ENCODE measurements at places on chromosomes 1 and 21. TPM values are rescaled to one million over a fixed set of nuclear protein-coding genes. Genes with fewer than 3 reads are reported as not detected.

Gene CFAP107
- not detected for total RNA-seq

Gene DPT
- 15.9 TPM for total RNA-seq

DNA sequence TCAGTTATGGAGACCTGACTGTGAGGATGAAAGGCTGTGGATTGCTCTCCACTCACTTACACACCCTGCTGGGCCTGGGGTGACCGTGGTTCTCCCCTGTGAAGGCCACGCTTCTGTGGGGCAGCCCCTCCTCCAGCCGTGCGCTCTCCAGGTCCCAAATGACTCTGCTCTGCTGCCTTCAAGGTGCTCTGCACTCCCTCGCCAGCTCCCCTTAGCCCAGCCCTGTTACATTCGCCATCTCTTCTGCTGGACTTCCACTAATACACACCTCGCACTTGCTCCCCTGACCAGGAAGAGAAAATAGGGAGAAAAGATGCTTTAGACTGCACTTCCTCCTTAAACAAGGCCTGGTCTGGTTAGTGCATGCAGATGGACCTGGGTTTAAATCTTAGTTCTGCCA, 24.6 kb downstream of the OPTC start:
- DNase-seq = no peak

DNA sequence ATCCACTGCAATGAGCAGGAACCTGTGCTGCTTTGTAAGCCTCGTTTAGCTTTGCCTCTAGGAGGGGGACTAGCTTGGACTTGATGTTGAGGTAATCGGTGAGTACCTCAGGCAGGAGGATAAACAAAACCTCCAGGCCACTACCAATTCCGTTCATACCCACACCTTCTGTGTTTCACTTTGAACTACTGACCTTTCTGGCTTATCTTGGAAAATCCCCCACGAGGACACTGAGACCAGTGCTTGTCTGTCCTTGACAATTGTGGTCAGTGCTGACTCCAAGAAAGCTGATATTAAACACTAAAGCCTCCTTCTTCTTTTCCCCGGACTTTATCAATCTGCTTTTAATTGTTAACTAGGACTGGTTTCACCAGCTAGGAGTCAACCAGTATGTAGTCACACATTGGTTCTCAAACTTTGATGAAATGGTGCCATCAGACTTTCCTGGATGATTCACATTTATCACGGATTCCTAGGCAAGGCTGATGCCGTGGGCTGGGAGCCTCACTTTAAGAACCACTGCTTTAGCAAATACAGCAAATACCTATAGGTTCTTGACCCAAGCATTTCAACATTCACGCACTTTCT, 52.7 kb downstream of the TGFB2 start:
- DNase-seq = no peak

DNA sequence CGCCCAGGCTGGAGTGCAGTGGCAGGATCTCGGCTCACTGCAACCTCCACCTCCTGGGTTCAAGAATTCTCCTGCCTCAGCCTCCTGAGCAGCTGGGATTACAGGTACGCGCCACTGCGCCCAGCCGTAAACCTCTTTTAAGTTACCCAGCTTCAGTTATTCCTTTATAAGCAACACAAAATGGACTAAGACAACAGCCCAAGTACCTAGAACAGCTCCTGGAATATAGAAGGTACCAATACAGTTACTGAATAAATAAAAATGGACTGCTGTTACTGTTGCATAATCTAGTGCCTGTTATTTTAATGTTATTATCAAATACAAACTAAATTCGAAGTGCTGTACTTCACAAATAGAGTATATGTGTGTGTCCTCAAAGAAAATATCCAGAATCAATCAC, 17.1 kb downstream of the RNF115 start:
- DNase-seq = no peak

DNA sequence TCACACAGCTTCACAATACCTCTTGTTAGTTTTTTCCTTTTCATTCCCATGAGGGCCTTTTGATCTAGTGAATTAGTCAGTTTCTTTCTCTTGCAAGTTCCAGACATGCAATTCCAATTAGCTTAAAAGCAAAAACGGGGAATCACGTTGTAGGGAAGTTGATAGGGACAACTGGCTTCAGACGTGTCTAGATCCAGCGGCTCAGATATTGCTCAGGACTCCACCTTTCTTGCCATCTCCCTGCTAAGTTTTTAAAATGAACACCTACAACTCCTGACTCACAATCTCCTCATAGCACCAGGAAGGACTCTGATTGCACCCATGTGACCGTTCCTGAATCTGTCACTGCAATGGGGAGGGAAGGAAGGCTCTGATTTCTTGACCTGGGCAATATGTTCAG, 63.8 kb upstream of the ARHGAP29 start:
- no peak for DNase-seq

DNA sequence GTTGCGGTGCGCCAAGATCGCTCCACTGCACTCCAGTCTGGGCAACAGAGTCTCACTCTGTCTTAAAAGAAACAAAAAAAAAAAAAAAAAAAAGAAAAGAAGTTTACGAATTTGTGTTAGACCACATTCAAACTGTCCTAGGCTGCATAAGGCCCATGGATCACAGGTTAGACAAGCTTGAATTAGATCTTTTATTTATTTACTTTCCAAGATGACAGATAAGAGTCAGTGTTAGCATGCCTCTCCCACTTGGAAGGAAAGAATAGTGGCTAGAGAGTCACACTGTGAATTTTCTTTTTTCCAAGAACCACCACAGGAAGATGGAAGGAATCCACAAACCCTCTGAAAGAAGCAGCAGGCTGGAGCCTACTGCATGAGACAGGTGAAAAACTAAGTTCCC, 29.3 kb downstream of the NSL1 start:
- no peak for DNase-seq

All from ureter (tissue), 1 donor.